ENCODE measurements at places on chromosomes 7 and 10. TPM values are rescaled to one million over a fixed set of nuclear protein-coding genes. Genes with fewer than 3 reads are reported as not detected.

DNA sequence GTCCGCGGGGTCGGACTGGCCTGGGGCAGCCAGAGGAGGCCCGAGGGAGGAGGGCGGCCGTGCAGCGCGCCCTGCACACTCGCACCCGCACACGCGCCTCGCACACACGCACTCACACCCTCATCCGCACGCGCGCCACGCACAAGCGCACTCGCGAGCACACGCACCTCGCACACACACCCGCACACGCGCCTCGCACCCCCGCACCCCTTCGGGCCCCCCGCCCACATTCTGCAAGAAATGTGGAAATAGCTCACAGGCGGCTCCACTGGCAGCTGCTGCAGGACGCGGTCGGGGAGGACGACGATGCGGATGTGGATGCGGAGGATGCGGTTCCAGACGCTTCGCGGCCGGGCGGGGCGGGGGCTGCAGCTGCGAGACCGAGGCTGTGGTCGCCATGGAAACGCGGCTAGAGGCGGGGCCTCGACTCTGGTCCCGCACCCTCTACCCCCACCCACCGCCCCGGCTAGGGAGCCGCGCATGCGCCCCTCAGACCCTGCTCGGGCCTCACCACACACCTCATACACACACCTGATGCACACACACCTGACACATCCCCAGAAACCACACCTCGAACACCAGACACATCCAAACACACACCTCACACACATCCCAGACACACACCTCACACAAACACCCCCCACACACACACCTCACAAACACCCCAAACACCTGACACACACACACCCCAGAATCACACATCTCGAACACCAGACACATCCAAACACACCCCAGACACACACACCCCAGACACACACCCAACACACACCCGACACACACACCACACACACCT, at the start of gene CALY:
Gene CALY (minus strand): TSS at position 320 of the 793 bp plus-strand sequence. CDS start 7,907 bp downstream, outside the sequence.
- no peak within 1 kb of the TSS for H3K27ac ChIP-seq
- peaks cover 48% of the 10 kb centered on the region for H3K27me3 ChIP-seq
- peaks cover 14% of the 10 kb centered on the region for H3K4me1 ChIP-seq
- no peaks in the 10 kb centered on the region for H3K36me3 ChIP-seq
- DNase-seq: no peak

DNA sequence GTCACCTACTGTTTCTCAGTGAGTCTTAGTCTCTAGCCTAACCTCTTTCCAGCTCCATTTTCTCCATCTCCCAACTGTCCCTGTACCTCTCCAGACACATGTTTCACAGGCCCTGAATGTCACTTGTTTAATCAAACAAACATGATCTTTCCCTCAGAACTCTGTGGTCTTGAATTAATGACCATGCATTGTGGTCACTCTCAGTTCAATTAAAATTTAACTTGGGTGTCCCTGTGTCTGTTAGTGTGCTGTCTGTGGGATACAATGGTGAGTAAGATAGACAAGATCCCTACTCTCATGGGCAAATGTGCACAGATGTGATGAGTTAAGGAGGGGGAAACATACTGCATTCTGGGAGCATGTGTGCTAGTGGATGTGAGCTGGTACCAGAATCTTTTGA, 65.0 kb downstream of the RBM33 start:
- DNase-seq: no peak
- peaks cover 2% of the 10 kb centered on the region for H3K4me1 ChIP-seq
- peaks cover 4% of the 10 kb centered on the region for H3K36me3 ChIP-seq
- H3K4me3 ChIP-seq: no peak overlapping the region

DNA sequence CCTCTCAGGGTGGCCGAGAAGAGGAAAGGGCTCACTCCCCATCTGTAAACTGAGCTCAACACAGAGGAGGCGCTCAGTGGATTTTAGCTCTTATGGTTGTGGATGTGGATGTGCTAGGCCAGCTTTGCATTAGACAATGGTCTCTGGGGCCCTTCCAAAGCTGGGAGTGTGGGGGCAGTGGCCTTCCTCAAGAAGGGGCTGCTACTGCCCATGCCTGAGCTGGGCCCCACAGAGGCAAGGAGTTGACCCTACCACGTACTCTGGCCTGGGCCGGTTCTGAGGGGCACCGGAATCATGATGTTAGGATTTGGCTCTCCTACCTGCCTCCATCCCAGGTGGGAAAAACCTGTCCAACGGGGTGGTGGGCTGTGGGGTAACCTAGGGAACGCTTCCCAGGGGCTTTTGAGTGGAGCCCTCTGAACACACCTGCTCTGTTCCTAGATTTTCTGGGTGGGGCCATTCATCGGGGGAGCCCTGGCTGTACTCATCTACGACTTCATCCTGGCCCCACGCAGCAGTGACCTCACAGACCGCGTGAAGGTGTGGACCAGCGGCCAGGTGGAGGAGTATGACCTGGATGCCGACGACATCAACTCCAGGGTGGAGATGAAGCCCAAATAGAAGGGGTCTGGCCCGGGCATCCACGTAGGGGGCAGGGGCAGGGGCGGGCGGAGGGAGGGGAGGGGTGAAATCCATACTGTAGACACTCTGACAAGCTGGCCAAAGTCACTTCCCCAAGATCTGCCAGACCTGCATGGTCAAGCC, 11.5 kb downstream of the AQP1 start:
- no peak overlapping the region for H3K27ac ChIP-seq
- H3K4me3 ChIP-seq: no peak overlapping the region
- H3K4me1 ChIP-seq: peaks cover 3% of the 10 kb centered on the region
- no peak for DNase-seq
- H3K36me3 ChIP-seq: no peaks in the 10 kb centered on the region

DNA sequence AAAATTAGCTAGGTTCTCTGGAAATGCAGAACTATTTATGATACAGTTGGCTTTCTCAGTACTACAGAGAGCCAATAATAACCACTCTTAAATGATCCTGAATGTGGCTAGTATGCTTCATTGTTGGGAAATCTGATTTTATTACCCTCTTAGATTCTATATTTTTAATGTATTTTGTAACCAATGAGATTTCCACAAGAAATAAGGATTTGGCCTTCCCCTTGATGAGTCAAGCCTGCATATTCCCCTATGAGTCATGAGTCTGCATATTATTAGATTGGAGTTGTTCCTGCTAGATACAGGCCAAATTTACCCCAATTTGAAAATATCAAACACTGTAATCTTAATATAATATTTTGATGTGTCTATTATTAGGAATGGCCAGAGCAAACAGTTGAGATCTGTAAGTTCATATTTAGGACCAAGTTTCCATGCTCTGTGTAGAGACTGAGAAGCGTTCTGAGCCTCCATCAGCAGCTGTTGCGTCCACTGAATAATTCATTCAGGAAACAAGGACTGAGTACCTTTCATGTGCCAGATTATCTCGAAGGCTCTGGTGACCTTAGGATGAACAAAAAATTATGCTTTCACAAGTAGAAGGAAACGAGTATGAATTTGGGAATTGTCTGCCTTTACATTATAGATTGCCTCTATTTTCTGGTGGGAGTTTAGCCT, 793.4 kb downstream of the NRG3 start:
- H3K4me1 ChIP-seq: no peaks in the 10 kb centered on the region
- DNase-seq: no peak
- no peak overlapping the region for H3K27ac ChIP-seq
- H3K36me3 ChIP-seq: no peaks in the 10 kb centered on the region
- H3K27me3 ChIP-seq: no peaks in the 10 kb centered on the region
- H3K4me3 ChIP-seq: no peak overlapping the region

DNA sequence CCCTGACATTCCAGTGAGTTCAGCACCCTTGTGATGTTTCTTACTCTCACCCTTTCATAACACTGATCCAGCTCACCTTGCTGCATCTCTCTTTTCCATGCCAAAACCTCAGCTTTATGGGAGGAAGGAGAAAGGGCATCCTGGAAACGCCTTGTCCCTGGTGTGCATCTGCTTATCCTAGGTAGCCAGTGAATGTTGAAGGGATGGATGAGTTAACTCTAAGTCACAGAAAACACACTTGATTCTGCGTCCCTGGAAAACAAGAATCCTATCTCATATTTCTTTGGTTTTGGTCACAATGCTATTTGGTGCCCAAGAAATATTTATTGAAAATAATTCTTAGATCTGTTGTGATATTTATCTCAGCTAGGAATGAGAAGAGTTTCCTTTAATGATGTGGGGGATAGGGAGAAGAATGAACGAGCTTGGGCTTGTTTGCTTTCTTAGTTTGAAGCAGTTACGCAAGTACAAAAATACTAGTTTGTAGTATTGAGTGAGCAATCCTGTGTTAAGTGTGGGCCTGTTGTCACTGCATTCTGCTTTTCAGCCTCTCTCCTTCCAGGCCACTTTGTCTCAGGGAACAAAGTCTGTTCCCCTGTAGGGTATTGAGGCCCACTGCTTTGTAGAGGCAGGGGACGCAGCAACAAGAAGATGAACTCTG, 126.5 kb downstream of the ARID5B start:
- no peaks in the 10 kb centered on the region for H3K27me3 ChIP-seq
- peak; percentile 37 for DNase-seq
- peaks cover 13% of the 10 kb centered on the region for H3K4me1 ChIP-seq
- H3K4me3 ChIP-seq: no peak overlapping the region

DNA sequence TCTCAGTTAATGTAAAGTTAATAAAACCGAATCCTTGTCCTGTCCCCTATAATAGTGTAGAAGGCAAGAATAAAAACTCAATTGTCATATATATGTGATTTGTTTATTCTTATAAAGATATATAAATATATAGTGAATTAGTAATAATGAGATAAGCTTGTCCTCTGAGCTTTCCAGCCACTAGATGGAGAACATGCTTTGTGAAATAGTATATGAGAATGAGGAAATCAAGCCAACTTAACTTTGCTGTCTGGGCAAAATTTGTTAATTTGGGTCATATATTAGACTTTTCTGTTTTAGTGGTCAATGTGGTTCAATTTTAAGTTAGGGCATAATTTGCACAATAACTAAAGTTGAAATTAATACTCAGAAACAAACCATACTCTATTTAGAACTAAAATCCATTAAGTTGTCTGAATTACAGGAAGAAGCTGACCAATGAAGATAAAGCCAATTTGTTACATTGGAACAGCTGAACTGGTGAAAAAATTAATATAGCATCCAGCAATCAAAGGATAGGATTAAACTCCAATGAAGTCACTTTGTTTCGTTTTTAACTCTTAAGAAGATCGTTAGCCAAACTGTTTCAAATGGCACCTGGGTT, 595.0 kb downstream of the ARL4A start:
- H3K27ac ChIP-seq: no peak overlapping the region
- H3K27me3 ChIP-seq: no peaks in the 10 kb centered on the region
- no peaks in the 10 kb centered on the region for H3K4me1 ChIP-seq
- no peak overlapping the region for H3K4me3 ChIP-seq
- no peaks in the 10 kb centered on the region for H3K36me3 ChIP-seq

Gene ZNF727
- not detected for polyA plus RNA-seq

Gene P4HA1
- polyA plus RNA-seq: 149 TPM

Gene TSPAN12
- polyA plus RNA-seq: 16.8 TPM

All from hepatocyte (in vitro differentiated cells).